ENCODE measurements at places on chromosomes 1 and 21.
A peak's percentile ranks its signal among the peaks of the same experiment; 100 is the strongest.

GRCh38 chr1:92916899-92917298, 44.4 kb downstream of the DIPK1A start:
- no peak for DNase-seq

GRCh38 chr1:27705545-27705944, 20.2 kb upstream of the FAM76A start:
- no peak for DNase-seq

DNA sequence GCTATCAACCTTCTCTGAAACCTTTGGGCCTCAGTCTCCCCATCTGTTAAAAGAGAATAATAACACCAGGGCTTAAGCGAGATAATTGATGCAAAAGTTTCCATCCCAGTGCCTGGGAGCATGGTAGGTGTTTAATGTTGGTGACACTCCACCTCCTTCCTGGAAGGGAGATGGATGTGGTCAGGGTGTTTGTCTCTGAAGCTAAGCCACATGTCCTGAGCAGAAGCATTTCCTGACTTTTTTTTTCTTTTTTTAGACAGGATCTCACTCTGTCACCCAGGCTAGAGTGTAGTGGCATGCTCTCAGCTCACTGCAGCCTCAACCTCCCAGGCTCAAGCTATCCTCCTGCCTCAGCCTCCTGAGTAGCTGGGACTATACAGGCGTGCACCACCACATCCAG, 72.6 kb upstream of the HMGB4 start:
- DNase-seq: no peak

DNA sequence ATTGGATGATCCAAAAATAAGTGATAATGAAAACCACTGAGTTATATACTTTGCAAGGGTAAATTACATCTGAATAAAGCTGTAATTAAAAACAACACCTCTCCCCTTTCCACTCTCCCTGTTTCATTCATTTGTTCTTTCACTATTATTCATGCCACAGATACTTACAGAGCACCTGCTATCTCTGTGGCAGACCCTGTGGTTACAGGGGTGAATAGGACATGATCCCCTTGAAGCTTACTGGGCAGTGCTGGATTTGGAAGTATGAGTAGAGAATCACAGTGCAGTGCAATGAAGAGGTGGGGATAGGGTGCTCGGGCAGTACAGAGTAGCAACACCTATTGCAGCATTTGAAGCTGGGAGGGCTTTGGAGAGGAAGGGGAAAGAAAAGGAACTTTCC, 21.7 kb downstream of the ARV1 start:
- DNase-seq: no peak

- DNase-seq: peak; percentile 10
Measured at GRCh38 chr1:27071049-27071416, 58.4 kb upstream of the TENT5B start.

GRCh38 chr1:247408100-247408499, 7.9 kb upstream of the NLRP3 start:
- DNase-seq: no peak

GRCh38 chr1:52693843-52694242, 4.3 kb downstream of the COA7 start:
- no peak for DNase-seq

- no peak for DNase-seq
Measured at GRCh38 chr1:204089044-204089751, 16.3 kb downstream of the SOX13 start.

DNA sequence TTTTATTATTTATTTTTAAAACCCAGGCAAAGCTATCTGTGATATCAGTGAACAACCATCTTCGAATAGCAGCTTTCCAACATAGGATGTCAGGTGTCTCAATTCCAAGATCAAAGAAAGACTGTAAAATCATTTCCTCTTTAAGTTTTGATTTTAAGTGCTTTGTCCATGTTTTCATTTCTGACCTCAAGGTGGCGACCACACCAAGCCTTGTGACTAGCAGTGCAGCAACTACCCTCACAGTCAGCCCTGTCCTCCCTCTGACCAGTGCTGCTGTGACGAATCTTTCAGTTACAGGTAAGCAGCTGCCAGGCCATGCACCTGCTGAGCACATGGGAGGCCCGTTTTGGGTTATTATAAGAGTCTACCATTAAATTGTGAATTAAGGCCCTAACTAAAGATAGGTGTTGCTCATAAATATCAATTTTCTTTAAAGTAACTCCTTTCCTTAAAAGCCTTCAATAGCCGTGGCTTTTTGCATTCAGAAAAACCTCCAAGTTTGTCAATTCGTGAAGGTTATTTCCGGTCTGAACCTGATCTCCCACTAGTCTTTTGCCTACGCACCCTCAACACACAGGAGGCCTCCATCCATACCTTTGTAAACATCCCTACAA, 117.0 kb downstream of the CD247 start:
- DNase-seq: no peak

- no peak for DNase-seq
Measured at GRCh38 chr1:78070210-78070609, 24.4 kb downstream of the GIPC2 start.

DNA sequence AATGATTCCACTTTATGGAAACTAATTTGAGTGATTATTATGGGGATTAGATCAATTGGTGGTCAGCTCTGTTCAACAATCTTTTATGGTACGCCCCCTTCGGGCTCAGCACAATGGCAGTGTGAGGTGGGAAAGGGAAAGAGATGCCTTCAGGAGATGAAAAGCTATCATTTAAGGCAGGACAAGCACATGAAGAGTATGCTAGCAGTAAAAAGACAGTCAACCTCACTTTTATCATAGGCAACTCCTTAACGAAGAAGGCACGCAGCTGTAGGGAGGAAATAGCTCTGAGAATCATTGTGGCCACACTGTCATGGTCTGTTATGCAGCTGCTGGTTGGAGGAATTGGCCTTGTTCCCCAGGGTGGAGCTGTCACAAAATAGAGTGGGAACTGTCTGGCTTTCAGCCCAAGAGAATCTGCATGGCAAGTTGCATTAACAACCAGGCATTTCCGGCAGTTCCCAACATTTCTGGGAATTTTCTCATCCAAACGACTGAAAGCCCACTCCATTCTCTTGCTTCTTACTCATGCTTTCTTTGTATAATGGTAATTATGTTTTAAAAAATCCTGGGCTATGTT, 54.4 kb upstream of the BCL10 start:
- DNase-seq: peak; percentile 96

- DNase-seq: no peak
Measured at GRCh38 chr1:173405281-173405680, 71.9 kb upstream of the PRDX6 start.

GRCh38 chr1:45443580-45444446, 47.1 kb downstream of the TESK2 start:
- no peak for DNase-seq

GRCh38 chr1:233085566-233085965, 135.2 kb downstream of the NTPCR start:
- no peak for DNase-seq

DNA sequence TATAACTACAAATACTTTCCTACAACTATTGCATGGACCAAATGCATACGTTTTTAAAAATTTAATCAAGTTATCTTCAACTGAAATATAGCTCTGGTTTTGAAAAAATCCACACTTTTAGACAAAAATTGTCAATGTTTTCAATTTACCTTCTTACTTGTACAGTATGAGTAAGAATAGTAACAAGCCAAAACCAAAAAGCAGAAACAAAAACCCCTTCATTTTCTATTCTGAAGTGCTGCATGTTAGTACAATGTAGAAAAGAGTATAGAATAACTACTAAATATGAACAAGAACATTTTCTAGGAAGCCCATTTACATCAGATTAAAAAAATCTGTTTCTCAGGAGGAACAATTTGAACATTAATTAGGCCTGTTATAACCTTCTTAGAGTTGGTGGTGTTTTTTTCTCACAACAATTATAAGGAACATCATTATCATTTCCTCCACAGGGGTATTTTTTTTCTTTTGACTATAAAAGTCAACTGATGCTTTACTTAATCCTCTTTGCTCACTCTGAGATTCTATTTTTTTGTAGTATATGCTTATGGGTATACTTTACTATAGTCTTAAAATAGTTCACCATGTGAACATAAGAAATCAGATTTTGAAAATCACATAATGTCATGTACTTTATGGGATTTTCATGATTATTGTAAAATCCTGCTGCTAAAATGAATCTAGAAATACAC, 475.4 kb downstream of the PTBP2 start:
- no peak for DNase-seq

GRCh38 chr1:175162955-175163354, 29.6 kb downstream of the KIAA0040 start:
- no peak for DNase-seq

DNA sequence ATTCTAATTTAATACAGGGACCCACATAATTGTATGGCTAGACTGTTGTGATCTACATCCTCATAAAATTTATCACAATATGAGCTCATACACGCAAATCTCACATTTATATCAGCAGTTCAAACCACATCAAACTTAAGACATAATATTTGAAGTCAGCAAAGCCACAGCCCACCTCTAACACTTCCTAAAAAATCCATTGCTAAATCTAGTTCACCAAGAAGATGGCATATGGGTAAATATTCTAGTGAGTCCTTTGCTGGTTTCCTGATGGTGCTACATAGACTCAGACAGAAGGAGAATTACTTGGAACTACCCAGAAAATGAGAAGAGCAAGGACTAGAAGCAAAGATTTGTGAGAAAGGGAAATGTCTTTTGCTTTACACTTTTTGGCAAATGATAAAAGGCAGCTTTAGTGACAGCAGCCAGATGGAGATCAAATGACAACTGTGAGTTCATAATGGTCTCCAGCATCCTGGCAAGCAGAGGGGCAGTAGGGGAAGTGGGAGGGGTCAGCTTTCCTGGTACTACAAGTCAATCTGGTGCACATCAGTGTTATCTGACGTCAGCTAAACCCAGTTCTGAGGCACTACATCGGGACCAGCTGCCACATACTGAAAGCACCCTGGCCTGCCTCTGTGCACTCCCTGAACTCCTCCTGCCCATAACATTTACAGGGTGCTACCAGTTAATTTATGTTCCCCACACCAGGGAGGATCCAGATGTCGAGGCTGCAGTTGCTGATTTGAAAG, 10.6 kb upstream of the GADD45A start:
- no peak for DNase-seq

GRCh38 chr1:22259551-22260282, 116.8 kb upstream of the WNT4 start:
- DNase-seq: no peak

DNA sequence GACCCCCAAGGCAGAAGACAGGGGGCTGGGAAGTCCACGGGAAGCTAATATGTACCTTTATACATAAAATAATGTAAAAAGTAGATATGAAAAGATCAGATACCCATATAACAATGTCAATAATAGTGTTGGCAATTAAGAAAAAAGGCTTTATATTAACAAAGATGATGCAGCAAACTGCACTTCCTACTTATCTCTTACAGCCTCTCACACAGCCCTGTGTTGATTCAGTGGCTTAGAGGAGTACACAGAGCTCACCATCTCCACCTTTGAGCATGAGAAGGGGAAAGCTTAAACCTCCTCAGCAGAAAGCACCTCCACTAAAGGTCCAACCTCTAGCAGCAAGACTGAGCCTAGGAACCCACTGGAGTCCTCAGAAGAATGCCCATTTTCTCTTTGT, 7.2 kb upstream of the VSIG8 start:
- DNase-seq: no peak

DNA sequence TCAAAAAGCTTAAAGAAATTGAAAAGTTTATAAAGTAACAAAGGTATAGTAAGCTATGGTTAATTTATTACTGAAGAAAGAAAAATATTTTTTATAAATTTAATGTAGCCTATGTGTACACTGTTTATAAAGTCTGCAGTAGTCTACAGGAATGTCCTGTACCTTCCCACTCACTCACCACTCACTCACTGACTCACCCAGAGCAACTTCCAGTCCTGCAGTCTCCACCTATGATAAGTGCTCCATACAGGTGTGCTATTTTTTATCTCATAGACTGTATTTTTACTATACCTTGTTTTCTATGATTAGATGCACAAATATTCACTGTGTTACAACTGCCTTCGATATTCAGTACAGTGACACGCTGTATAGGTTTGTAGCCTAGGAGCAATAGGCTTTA, 106.6 kb downstream of the NR5A2 start:
- no peak for DNase-seq

- DNase-seq: no peak
Measured at GRCh38 chr1:31405578-31406245, 7.3 kb upstream of the SERINC2 start.

GRCh38 chr1:3053366-3053980, 15.5 kb upstream of the PRDM16 start:
- no peak for DNase-seq

DNA sequence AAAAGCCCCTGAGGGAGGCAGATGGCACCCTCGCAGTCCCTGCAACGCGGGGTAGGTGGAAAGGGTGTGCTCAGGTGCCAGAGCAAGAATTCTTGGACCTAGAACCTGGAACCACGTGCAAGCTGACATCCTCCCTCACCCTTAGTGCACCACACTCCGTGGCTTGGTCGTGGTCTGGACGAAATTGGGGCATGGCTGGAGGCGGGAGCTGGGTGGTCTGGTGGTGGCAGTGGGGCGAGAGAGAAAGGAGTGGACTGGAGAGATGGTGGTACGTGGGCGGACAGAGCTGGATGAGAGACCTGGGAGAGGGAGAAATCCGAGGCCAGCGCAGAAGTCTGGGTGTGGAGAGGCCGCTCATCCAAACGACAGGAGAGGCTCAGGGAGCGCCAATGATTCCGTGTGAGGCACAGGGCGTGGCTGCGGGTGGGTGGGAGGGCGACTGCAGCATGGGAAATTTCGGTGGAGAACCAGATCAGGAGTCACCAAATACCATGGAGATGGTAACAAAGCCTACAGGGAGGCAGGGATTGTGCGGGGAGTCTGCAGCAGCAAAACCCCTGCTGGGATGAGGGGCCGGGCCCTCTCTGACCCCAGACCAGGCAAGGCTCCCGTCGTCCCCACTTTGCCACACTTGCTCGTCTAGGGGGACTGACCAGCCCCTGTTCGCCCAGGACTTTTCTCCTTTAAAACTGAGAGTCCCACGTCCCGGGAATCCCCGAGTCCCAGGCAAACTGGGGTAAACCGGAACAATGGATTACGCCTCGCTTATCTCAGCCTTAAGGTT, 31.9 kb downstream of the CDCP2 start:
- DNase-seq: no peak

- DNase-seq: no peak
Measured at GRCh38 chr1:22855668-22856606, 116.7 kb downstream of the LACTBL1 start.

GRCh38 chr21:31354604-31355443, 10.8 kb upstream of the TIAM1 start:
- DNase-seq: peak; percentile 50

- DNase-seq: no peak
Measured at GRCh38 chr1:30386156-30386926, 337.0 kb downstream of the MATN1 start.

- DNase-seq: no peak
Measured at GRCh38 chr1:53121319-53122172, 20.9 kb downstream of the SLC1A7 start.

GRCh38 chr1:187877220-187877619, 1048.5 kb downstream of the PLA2G4A start:
- DNase-seq: no peak

DNA sequence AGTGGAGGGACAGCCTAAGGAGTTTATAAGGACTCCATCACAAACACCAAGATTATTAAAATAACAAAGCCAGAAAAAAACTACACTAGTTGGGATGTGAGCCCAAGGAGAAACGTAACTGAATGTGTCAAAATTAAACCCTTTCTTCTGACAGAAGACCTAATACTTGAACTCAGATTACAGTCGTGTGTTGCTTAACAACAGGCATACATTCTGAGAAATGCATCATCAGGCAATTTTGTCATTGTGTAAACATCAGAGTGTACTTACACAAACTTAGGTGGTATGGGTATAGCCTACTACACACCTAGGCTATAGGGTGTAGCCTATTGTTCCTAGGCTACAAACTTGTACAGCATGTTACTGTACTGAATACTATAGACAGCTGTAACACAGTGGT, 23.4 kb downstream of the DSTYK start:
- no peak for DNase-seq

GRCh38 chr1:198187973-198188588, 31.3 kb downstream of the NEK7 start:
- no peak for DNase-seq
